ENCODE measurements at places on chromosomes 2 and 18. TPM values are rescaled to one million over a fixed set of nuclear protein-coding genes. Genes with fewer than 3 reads are reported as not detected.

The ECEL1 gene
- 0.12 TPM for total RNA-seq

The PROM2 gene
- 0.37 TPM for total RNA-seq

The DOCK10 gene
- total RNA-seq = 144 TPM

The IL18R1 gene
- 57.8 TPM for total RNA-seq

The DSG1 gene
- not detected for total RNA-seq

The GPR39 gene
- total RNA-seq = not detected
